Urothelium cell line (cell line): ENCODE measurements at places on chromosomes 7 and 10.

GRCh38 chr10:42553064-42553407, 85.3 kb downstream of the ZNF33B start:
- no peak for DNase-seq

DNA sequence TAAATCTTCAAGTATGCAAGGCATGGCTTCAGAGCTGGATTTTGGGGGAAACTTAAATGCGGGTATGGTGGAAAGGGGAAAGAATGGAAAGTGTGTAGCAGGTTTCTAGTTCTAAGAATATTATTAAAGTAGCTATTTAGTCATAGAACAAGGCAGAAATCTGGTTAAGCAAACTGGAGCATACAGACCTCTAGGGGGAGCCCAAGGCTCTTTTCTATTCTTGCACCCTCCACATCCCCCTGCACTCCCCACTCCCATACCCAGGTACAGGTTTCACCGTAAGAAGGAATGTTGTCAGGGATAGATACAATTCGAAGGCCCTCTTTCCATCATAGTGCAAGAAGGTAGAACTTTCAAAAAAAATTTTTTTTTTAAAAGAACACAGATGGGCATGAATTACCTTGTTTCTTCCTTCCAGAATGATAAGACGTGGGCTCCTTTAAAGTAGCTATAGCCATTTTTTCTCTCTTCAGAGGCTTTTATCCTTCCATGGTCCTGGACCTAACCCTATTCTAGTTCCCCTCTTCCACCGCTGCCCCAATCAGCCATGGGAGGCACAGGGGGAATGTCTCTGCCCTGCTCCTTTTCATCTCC, 41.5 kb upstream of the SMIM30 start:
- peak; percentile 35 for DNase-seq

GRCh38 chr7:98808751-98809460, 60.9 kb downstream of the TMEM130 start:
- no peak for DNase-seq

DNA sequence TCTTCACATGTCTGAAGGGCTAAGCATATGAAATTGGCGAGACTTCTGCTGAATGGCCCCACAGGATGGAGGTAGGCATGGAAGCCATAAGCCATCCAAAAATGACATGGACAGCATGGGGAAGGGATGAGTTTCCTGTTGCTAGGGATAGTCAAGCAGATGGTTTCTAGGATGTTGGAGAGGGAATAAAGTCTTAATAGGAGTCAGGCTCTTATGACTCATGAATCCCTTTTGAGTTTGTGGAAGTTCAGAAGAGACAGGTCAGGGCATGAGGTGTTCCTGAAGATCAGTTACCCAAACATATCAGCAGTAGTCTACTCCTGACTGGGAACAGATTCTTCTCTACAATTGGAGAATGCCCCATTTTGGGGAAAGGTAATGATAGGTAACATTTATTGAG, 243.9 kb downstream of the REEP3 start:
- no peak for DNase-seq

DNA sequence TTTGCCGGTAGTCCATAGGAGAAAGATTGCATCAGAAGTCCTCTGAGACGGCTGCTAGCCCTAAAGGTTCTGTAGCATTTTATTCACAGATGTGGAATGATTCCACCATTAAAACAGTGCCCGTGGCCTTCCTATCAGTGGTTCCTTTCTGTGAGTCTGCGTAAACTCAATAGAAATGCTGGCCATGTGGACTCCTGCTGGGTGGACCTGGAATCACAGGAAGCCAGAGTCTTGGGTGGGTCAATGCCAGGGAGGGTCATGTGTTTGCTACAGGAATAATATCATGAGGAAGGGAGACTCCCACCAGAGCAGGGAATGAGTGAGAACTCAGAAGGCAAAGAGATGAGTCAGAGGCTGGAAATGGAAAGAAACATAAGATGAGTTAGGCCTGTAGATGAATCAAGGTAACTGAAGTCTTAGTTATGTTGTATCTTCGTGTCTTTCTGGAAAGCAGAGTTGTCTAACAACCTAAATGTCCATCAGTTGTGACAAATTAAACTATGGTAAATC, 410.4 kb upstream of the AUTS2 start:
- DNase-seq = peak; percentile 30

- DNase-seq = no peak
Measured at GRCh38 chr10:44955413-44956070, 4.1 kb upstream of the RASSF4 start.

DNA sequence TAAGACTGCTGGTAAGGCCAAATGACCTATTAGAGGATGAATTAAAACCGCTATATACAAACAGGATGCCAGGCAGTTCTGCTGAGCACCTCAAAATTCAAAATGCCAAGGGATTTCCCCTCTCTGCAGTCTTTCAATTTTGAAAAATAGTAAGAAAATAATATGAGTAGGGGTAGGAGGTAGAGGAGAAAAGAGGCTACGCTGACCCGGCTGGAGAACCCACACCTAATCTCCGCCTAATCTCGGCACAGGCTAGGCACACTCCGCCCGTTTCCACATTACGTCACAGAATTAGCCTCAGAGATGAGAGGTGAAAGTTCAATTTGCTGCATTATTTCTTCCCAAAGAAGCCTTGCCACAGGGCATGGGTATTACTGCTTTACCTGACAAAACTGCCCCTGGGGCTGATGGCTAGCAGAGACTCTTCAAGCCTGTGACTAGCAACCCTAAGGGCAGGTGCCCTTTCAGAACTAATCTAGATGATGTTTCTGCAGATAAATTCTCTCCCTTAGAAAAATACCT, 21.3 kb upstream of the SPOCK2 start:
- no peak for DNase-seq

DNA sequence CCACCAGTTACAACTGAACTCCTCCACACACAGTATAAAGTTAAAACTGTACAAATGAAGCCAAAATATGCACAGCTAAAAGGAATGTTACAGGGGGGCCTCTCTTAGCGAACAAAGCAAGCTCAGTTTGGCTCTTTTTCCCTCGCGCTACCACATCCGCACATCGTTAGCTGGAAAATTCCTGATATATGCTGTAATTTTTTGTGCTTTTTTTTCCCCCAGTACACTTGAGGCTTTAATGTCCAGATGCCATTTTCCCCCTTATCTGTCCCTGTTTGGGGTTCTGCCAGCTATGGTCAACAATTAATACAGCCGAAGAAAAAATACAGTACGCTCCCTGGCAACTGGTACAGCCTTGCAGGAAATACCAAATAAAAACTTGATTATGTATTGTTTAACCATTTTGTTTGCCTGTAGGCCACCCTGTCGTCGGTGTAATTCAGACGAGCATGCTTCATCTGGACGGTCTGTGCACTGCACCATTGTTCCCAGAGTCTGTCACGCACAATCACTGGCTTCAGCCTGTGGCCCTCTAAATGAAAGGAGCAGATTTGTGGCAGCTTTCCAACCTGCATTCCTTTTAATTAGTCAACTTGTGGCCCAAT, 108.1 kb upstream of the FAM133B start:
- peak; percentile 90 for DNase-seq

- DNase-seq = no peak
Measured at GRCh38 chr7:48522692-48523091, 351.4 kb downstream of the ABCA13 start.

DNA sequence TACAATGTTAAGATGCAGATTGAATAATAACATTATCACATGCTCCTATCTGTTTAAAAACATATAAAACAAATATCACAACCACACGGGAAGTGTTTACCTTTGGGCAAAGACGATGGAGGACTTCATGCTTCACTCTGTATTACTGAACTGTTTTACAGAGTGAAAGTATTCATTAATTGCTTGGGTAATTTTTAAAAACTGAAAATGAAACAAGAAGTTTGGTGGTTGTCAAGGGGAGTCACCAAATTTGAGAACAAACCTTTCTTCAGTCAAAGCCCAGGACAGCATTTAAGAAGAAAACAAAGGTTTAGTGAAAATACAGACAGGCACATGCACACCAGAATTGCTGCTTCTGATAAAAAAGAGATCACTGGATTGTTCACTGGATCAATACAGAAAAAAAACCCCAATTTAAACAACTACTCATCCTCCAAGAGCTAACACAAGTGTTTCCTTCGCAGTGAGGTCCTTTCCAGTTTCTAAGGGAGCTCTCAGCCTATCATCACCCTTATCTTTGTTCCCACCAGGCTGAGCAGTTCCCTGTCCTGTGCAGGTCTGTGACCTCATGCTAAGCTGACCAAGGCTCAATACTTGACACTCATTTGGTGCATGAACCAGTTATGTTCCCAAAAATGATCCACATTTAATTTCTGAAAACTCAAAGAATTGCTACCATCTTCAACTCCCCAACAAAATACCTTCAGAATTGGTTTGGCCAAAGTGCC, 8.8 kb downstream of the PARP12 start:
- DNase-seq = no peak

DNA sequence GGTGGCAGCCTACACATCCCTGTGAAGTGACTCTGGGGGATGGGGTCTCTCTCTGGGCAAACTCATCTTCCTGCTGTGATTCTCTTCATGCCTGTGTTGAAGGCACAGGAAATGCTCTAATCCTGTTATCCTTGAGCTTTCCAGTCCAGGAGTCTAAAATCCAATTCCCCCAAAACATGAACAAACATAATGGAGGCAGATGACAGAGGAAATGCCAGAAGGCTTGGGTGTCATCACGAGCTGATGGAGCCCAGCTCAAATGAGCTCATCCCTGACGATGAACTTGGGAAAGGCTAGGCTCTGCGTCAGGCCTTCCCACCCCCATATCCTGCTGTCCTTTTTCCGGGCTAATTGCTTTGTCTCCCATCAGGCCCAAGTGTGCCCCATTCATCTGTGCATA, 165.9 kb upstream of the PODXL start:
- no peak for DNase-seq

- no peak for DNase-seq
Measured at GRCh38 chr10:24035761-24036160, 173.2 kb upstream of the KIAA1217 start.

GRCh38 chr7:95433952-95434556, 774 bp downstream of the PON2 start:
- DNase-seq = no peak

DNA sequence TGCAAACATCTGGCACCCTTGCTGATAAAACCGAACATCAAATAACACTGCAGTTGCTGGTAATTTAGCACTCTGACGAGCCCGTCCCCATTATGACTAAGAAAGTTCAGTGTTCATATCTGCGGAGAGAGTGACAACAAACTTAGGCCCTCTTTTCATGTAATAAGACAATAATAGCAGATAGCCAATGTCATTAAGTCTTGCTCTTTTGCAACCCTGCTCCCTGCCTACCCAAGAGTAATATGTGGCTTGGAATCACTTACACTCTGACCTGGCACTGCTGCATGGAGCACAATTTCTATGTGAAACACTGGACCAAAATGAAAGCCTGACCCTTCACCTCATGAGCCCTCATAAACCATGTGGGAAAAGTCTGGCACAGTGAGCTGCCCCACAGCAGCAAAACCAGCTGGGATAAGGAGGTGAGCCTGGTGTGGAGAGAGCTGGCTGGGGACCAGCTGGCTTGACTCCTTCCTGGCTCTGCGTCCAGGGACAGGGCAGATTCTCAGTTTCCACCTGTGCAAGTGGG, 86.5 kb downstream of the HIPK2 start:
- DNase-seq = no peak
